T follicular helper cell (primary cell): ENCODE measurements at places on chromosomes 5 and 9.

GRCh38 chr5:149024943-149025342 is 37.9 kb downstream of the SH3TC2 start:
- no peak for DNase-seq

- DNase-seq, result no peak
Measured at GRCh38 chr5:10528827-10529226, 35.0 kb upstream of the ANKRD33B start.

DNA sequence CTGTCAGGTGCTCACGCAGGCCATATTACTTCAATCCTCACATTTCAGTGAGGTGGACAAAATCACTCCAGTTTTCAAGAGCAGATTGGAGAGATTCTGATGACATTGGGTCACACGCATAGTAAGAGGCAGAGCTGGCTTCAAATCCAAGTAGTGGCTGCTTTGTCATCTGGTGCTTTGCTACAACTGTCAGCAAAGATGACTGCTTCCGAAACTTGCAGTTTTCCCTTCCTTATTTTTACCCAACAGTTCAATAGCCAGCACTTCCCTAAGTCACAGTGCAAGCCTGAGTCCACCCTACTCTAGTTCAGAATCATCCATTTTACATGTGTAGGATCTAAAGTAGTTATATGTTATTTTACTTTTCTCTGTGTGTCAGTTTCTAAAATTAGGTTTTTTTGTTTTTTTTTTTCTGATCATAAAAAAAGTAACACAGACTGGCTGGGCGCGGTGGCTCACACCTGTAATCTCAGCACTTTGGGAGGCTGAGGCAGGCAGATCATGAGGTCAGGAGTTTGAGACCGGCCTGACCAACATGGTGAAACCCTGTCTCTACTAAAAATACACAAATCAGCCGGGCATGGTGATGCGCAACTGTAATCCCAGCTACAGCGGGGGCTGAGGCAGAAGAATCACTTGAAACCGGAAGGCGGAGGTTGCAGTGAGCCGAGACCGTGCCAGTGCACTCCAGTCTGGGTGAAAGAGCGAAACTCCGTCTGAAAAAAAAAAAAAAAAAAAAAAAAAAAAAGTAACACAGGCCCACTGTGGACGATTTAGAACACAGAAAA is 49.6 kb downstream of the ANKDD1B start:
- no peak for DNase-seq

DNA sequence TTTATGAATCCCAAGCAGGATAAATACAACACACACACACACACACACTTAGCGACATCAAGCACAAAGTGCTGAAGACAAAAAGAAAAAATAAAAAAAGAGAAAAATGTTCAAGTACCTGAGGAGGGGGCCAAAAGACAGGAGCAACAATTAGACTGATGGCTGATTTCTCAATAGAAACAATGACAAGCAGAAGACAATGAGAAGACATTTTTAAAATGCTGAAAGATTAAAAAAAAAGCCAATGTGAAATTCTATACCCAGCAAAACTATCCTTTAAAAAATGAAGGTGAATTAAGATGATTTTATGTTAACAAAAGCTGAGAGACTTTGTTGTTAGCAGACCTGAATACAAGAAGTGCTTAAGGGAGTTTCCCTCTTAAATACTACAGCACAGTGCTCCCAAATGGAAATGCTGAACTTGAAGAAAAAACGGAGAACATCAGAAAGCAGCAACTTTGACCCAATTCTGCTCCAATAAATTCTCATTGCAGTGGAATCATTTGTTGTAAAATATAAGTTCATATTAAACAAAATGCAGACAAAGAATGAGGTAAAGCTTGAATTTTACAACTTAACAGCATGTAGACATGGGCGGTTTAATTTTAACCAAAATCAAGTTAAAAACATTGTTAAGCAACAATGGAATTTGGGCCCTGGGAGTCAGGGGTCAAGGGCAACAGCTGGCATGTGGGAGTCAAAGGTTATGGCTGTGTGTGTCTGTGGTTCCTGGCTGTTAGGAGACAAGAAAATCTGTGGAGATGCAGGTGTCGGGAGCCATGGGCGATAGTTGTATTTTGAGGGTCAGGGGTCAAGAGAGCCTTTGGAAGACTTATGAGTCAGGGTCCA is 776 bp upstream of the RANBP17 start:
- DNase-seq, result no peak

- peak; percentile 21 for DNase-seq
Measured at GRCh38 chr9:91775011-91775707, 174.9 kb downstream of the ROR2 start.

- DNase-seq, result no peak
Measured at GRCh38 chr5:57804007-57804444, 321.4 kb upstream of the ACTBL2 start.

DNA sequence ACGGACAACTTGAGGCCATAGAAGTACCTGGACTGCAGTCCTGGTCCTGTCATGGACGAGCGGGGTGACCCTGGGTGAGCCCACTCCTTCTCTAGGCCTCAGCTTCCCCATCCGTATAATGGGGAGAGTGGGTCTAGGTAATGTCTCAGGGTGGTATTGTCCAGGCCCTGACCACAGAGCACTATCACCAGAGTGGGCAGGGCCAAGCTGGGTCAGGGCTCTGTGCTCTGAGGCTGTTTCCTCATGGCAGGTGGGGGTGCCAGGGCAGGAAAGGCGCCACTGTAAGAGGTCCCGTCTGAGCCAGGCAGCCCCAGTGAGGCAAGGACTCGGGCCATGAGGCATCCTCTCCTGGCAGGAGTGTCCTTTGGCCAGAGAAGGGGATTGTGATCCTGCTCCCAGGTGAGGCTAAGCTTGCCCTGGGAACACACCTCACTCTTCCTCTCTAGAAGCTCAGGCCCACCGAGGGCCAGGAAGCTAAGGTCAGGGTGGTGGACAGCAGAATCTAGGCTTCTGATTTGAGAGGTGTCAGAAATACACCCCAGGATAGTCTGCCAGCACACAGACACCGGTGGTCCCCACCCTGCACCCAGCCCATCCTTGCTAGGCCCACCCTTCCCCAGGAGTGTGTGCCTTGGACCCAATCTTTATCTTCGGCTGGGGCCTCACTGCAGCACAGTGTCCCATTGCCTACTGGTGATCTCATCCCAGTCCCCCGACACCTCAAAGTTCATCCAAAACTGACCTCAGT is 1.5 kb upstream of the MYOZ3 start:
- no peak for DNase-seq

DNA sequence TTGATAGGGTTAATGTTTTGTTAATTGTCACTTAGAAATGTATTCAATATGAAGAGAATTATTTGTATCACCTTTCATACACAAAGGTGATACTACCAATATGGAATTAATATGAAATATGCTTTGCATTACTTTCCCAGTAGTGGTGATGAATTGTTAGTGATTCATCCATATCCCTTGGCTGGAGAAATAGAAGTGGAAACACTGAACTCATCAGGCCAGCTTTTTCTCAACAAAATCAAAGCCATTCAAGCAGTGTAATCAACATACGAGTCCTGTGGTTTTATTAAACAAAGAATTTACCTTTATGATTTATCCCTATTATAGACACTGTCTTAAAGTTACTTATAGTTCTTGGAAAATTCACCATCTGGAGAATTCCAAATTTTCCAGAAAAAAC is 264.0 kb upstream of the MEF2C start:
- DNase-seq, result no peak

DNA sequence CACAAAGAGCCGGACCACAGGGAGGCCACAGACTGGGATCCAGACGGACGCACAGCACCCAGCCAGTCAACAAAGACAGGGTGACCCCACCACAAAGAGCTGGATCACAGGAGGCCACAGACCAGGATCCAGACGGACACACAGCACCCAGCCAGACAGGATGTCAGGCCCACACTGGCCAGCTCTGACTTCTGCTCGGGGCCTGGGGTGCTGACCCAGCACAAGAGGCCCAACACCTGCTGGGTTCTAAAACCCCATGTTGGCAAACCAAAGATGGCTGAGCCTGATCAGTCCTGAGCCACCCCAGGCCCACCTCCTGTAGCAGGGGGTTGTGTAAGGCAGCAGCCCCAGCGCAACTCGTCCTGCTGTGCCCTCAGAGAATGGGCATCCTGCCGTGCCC is 5.2 kb upstream of the DPH7 start:
- DNase-seq, result no peak

DNA sequence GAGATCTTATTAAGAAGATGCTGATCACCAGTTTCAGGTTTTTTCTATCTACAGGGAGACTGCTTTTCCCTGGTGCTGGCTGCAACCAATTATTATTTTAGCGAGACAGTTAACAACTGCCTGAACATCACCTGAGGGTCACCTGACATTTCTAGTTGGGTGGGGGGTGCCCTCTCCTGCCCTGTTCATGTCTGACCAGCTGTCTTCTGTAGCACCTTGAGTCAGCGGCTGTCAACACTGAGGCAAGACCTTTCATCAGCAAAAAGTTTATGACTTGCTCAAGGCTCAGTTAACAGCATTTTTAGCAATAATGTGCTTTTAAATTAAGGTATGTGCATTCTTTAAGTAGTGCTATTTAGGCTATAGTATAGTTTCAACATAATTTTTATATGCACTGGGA is 58.0 kb downstream of the ADCY2 start:
- DNase-seq, result no peak

GRCh38 chr5:169746147-169746694 is 109.1 kb downstream of the DOCK2 start:
- no peak for DNase-seq

- DNase-seq, result no peak
Measured at GRCh38 chr9:24487250-24487861, 58.3 kb downstream of the IZUMO3 start.

GRCh38 chr5:11898-12297 is 80.1 kb upstream of the PLEKHG4B start:
- no peak for DNase-seq

DNA sequence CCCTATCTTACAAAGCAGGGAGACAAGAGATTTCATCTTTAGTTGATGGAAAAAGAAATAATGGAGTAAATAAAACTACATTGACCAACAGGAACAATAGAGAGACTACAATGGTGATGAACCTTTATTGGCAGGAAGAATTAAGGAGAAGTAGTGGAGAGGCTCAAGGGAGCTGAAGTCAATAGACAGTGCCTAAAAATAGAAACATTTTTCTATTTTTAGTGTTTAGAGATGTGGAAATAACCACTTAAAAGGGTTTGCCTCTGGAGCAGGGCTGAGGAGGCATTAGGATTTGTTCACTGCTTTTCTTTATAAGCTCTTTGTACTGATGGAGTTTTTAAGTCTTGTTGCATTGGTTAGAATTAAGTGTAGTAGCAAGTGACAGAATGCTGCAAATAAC is 98.4 kb upstream of the ERCC6L2 start:
- DNase-seq, result no peak

- DNase-seq, result no peak
Measured at GRCh38 chr9:17630531-17630949, 51.7 kb downstream of the SH3GL2 start.

GRCh38 chr5:128174951-128175350 is 91.4 kb downstream of the SLC12A2 start:
- DNase-seq, result no peak

GRCh38 chr5:135241536-135241935 is 157.5 kb downstream of the MACROH2A1 start:
- DNase-seq, result no peak

GRCh38 chr5:96741891-96742309 is 65.8 kb downstream of the ERAP1 start:
- no peak for DNase-seq

DNA sequence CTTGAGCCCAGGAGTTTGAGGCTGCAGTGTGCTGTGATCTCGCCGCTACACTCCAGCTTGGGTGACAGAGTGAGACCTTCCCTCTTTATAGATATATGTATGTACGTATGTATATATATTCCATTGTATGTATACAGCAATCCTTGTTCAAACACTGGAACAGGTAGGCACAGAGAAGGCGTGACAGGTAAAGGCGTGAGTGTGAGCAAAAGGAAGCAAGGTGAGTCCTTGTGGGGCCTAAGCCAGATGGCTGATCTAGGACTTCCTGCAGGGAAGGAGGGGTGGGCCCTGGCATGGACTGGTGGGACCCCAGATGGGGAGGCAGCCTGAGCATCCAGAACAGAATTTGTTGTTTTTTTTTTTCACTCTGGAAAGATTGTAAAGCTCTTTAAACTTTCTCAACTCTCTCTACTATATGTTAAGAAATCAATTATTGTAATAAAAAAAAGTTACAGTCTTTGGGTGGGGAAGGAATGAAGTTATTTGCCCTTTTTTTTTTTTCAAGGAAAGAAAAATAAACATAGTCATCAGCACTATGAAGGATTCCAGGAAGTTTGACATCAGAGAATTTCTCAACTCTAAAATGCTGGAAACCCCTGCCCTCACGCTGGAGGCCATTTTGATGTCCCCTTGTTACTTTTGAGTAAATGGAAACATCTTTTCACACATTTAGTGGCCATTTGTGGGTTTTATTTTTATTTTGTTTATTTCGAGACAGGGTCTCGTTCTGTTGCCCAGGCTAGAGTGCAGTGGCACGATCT is 38.9 kb upstream of the STXBP1 start:
- no peak for DNase-seq

- DNase-seq, result no peak
Measured at GRCh38 chr9:89361816-89362646, 43.7 kb downstream of the SECISBP2 start.

DNA sequence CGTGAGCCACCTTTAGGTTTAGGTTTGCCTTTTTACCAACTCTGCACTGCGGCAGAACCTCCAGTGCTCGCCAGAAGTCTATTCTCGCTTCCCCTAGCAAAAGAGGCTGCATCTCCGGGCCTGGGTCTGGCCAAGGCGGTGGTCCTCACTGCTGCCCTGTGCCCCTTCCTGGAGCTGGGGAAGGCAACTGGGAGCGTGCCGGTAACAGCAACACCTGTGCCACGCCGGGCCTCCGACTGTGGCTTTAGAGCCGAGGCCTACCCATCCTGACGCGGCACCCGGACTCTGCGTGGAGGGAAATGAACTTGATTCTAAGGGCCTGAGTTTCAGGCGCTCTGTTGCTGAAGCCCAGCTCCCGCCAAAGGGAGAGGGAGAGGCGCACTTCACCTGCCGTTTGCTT is 82.4 kb upstream of the SPATA31C2 start:
- no peak for DNase-seq

- DNase-seq, result no peak
Measured at GRCh38 chr5:36948650-36949049, 72.1 kb downstream of the NIPBL start.

DNA sequence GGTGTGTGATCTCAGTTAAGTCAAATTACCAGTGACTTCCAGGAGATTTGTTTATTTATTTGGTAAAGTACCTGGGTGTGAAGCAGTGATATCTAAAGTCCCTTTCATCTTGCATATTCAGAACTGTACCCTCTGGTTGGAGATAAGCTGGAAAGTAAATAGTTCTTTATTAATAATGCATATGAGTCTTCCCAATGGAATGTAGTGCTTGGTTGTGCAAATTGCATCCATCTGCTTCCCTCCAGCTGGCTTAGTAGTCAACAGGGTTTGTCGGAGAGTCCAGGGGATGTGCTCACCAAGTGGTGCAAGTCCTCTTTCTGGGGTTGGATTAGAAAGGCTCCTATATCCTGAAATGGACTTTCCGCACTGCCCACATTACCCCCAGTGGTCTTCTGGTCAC is 42.0 kb downstream of the TRPM3 start:
- no peak for DNase-seq
